ENCODE measurements at places on chromosomes 12 and 14. TPM values are rescaled to one million over a fixed set of nuclear protein-coding genes. Genes with fewer than 3 reads are reported as not detected.

The CELA1 gene
- not detected for total RNA-seq

The FAM161B gene
- total RNA-seq, result 1.6 TPM

The SERPINA9 gene
- 0.12 TPM for total RNA-seq

The DICER1 gene
- total RNA-seq, result 57.7 TPM

The CCDC175 gene
- not detected for total RNA-seq

The DTX1 gene
- 0.68 TPM for total RNA-seq

The C3AR1 gene
- 0.76 TPM for total RNA-seq

The A2M gene
- total RNA-seq, result 86.9 TPM

The GDF3 gene
- total RNA-seq, result not detected

The TEX52 gene
- not detected for total RNA-seq

The ANKS1B gene
- total RNA-seq, result 2.8 TPM

The HCAR3 gene
- total RNA-seq, result 9.6 TPM

The B4GALNT1 gene
- total RNA-seq, result 0.04 TPM

The PNN gene
- 24.3 TPM for total RNA-seq

The RFLNA gene
- total RNA-seq, result not detected

The LRIG3 gene
- total RNA-seq, result 28.2 TPM

The CD4 gene
- 2.2 TPM for total RNA-seq

The TNFAIP2 gene
- total RNA-seq, result 85.3 TPM

The KCNC2 gene
- not detected for total RNA-seq

The FGF23 gene
- total RNA-seq, result not detected

The GABARAPL1 gene
- 8.1 TPM for total RNA-seq

The ANGEL1 gene
- total RNA-seq, result 9.3 TPM

Data from esophagus mucosa (tissue), 1 donor.